Uterus (tissue), 4 donors: ENCODE measurements at places on chromosomes 7 and 10. TPM values are rescaled to one million over a fixed set of nuclear protein-coding genes. Genes with fewer than 3 reads are reported as not detected.

- no peaks in the 10 kb centered on the region for H3K36me3 ChIP-seq
- H3K4me1 ChIP-seq: no peaks in the 10 kb centered on the region
- H3K27me3 ChIP-seq: no peaks in the 10 kb centered on the region
- DNase-seq: no peak
- peak overlapping the region; percentile 15 for H3K4me3 ChIP-seq
These were observed 53.5 kb downstream of the TRIL start for GRCh38 chr7:28904578-28905048.

DNA sequence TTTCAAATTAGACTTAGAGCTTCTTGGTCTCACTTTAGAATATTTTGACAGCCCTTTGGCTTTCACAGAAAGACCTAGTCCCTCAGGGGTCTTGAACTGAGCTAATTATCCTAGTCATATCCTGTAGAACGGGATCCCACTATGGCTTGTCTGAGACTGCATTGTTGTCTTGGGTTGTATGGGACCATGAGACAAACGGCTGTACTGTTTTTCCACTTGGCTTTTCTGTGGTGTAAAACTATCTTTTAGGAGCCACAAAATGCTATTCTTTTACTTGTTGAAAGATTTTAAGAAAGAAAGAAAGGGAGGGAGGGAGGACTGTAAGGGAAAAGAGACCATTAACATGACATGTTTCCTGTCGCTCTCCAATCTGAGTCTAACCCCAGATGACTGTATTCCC, 432.5 kb downstream of the AUTS2 start:
- no peak overlapping the region for H3K27ac ChIP-seq
- DNase-seq: no peak
- no peaks in the 10 kb centered on the region for H3K4me1 ChIP-seq
- H3K4me3 ChIP-seq: no peak overlapping the region

DNA sequence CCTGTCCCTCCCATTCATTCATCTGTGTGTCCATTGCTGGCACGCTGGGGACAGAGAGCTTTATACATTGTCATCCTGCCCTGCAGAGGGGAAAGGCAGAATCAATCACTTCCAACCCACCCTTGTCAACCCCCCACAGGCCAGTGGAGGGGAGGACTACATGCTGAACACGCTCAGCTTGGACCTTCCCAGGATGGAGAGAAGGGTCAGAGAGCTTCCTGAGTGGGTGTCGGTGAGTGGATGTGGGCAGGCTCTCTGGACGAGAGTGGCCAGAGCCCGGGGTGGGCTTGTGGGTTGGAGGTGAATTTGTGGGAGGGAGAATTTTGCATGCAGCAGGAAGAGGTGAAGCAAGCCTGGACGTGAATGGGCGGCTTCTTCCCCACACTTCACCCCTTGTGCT, 93.9 kb downstream of the DNAJB6 start:
- H3K36me3 ChIP-seq: no peaks in the 10 kb centered on the region
- no peak overlapping the region for H3K27ac ChIP-seq

DNA sequence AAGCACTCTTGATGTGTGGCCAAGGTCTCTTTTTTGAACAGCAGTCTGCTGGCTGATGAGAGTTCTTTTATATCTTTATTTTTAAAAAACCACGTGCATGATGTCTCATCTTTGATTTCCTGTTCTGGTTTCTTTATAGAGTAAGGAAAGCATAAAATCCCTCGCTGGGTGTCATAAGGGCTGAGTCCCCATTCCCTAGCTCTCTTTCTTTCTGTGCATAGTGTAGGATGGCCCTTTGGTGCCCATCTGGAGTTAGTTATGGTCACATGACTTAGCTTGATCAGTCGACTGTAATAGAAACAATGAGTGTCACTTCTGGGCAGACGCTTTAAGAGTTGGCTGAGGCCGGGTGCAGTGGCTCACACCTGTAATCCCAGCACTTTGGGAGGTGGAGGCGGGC, 38.5 kb downstream of the GHRHR start:
- no peaks in the 10 kb centered on the region for H3K27me3 ChIP-seq
- no peak overlapping the region for H3K4me3 ChIP-seq
- H3K36me3 ChIP-seq: no peaks in the 10 kb centered on the region
- no peak overlapping the region for H3K27ac ChIP-seq
- no peaks in the 10 kb centered on the region for H3K4me1 ChIP-seq
- no peak for DNase-seq

DNA sequence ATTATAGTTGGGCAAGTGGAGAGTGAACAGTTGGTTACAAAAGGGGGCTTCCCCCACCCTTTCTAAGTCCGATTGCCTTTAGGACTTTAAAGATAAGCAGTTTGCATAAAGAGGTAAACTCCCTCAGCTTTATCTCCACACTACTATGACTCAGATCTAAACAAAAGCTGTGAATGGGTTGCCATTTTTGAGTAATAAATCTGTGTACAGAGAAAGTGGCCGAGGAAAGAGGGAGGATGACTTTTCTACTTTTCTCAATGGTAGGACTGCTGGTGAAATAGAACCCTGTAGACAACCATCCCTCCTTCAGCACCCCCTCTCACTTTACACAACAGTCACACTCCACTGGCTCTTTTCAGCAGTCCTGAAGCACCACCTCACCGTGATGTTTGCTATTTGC, 71.2 kb downstream of the DNMBP start:
- H3K4me3 ChIP-seq: no peak overlapping the region
- H3K36me3 ChIP-seq: no peaks in the 10 kb centered on the region
- H3K4me1 ChIP-seq: no peaks in the 10 kb centered on the region
- no peak overlapping the region for H3K27ac ChIP-seq

DNA sequence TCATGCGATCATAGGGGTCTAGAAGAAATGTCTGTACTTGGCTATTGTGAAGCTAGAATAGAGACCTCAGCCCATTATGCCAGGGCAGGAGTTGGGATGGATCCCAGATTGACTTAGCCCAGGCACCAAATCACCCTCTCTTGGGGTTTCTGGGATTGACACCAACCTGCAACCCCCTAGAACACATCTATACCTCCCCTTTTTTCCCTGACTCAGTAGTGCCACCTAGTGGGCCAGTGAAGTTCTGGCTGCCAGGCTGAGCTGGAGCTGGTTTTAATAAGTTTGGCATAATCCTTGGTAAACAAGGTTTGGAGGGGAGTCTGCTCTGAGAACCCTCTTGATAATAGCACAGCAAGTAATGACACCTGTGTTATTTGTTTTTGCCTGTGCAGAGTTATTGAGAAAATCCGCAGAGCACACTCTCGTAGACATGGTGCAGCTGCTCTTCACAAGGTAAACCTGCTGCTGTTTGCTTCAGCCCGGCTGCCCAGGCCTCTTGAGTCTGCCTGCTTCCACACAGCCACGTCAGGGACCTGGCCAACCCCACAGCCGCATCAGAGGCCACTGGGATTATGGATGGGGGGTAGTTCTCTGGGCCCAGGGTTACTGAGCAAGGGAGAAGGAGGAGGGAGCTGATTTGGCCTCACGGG, 43.3 kb upstream of the NFKB2 start:
- no peaks in the 10 kb centered on the region for H3K4me1 ChIP-seq
- H3K27me3 ChIP-seq: no peaks in the 10 kb centered on the region
- no peak overlapping the region for H3K27ac ChIP-seq

CSGALNACT2 gene
- 19.1 TPM for total RNA-seq

SFXN2 gene
- 16.9 TPM for total RNA-seq

LAMB1 gene
- total RNA-seq: 322 TPM
